ENCODE measurements at places on chromosomes 7 and 10.

- DNase-seq, result no peak
Observed at GRCh38 chr10:69064762-69065328, 23.1 kb upstream of the SRGN start.

- peak; percentile 57 for DNase-seq
Observed at GRCh38 chr10:31133792-31134310, 102.2 kb upstream of the ZNF438 start.

GRCh38 chr10:48439581-48440041 lies 133.1 kb downstream of the MAPK8 start:
- no peak for DNase-seq

GRCh38 chr7:144735505-144736276 lies 100.2 kb downstream of the TPK1 start:
- no peak for DNase-seq

DNA sequence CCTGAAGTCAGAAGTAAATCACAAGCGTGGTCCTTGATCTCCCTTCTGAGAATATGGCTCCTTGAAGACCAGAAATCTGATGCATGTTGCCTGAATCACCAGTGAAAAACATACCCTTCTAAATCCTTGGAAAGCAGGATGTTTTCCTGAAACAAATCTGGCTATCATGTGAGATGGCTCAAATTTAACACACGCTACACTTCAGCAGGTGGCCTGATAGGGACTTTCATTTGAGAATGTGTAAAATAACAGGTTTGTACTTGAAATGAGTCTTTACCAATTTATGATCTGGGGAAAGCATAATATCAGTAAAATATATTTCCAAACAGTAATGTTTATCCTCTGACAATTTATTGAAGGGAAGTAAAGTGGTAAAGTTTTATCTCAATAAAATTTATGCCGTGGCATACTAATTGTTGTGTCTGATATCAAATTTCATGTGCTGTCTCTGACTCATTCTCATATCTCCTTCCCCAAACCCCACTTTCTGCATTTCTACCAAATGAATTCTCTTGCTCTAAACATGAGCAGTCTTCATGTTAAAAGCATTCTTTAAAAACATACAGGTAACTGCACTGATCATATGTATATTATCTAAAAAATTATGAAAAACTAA lies 17.4 kb downstream of the CYP3A4 start:
- DNase-seq, result no peak

- no peak for DNase-seq
Observed at GRCh38 chr7:3649678-3650440, 348.8 kb downstream of the SDK1 start.

GRCh38 chr10:23742368-23742767 lies 303.5 kb downstream of the OTUD1 start:
- DNase-seq, result no peak

DNA sequence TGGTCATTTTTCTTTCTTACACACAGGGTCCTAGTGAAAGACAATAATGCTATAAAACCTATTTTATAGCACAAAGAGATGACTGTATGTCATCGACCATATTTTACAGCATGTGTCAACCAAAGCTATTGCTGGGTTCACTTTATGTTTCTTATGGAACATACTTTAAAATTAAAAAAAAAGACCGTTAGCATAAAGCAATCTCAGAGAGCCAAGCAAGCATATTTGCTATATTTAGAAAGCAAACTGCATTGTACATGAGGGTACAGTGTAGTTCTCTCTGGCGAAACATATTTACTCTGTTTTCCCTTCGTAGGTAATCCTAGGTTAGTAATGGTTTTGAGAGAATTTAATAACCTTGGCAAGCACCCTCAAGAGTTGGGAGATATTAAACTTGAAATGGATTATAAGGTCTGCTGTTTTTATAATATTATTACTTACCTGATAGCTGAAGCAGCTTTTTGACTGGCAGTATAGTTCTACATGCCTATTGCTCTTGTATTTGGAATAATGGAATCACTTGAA lies 244.2 kb upstream of the POM121L12 start:
- DNase-seq, result no peak

- DNase-seq, result peak; percentile 40
Observed at GRCh38 chr7:2241580-2242540, at the start of the genes MRM2 and NUDT1. Gene MRM2 (minus strand): TSS chr7:2242205. CDS start chr7:2242169, 36 bp downstream. Gene NUDT1 (plus strand): TSS chr7:2242226. CDS start chr7:2244575, 2,349 bp downstream.

DNA sequence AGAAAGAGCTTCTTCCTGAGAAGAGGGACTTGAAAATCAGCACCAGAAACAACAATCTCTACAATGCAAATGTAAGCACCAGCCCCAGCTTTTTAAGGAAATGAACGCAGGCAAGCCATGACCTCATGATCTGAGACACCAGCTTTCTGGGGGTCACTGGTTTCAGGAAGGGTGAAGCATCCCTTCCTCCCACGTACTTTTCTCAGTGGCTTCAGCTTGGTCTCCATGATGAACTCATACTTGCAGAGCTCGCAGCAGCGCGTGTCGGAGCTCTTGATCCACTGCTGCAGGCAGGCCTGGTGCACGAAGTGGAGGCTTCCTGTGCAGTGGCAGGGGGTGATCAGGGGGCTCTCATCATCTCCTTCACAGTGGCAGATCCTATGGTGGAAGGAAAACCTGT lies 87.0 kb downstream of the ALOX5 start:
- no peak for DNase-seq

DNA sequence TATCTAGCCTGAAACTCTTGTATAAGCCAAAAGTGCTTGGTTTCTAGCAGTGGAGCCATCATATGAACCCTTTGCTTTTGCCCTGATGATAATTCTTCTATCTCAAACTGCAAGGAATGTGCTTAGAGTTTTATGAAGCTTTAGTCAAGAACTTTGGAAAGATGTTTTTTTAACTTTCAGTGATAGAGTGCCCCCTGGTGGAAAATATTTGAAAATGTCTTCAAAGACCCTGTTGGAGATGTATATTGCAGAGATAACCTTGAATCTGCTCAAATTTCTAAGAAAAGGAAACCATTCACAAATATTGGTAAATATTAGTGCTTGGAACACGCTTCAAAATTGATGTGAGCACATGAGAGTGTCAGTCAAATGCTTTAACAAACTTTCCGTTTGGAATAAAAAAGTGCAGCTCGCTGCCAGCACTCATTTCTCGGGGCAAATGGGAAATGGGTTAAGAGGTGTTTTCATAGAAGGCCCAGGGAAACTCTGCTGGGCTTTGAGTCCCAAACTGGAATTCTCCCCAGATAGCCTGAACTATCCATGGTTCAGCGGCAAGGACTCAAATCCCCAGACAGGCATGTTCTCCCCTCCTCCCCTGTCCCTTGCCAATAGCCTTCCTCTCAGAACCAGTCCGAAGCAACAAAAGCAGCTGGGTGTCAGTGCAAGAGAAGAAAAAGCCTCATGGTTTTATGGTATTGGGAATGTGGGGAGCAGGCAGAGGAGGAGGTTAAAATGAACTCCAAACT lies 129.3 kb downstream of the MYOF start:
- DNase-seq, result no peak

- no peak for DNase-seq
Observed at GRCh38 chr10:33632432-33632831, 298.0 kb upstream of the NRP1 start.

GRCh38 chr10:58358947-58359346 lies 24.1 kb downstream of the UBE2D1 start:
- DNase-seq, result no peak

GRCh38 chr7:28328822-28329660 lies 83.3 kb upstream of the CREB5 start:
- no peak for DNase-seq

DNA sequence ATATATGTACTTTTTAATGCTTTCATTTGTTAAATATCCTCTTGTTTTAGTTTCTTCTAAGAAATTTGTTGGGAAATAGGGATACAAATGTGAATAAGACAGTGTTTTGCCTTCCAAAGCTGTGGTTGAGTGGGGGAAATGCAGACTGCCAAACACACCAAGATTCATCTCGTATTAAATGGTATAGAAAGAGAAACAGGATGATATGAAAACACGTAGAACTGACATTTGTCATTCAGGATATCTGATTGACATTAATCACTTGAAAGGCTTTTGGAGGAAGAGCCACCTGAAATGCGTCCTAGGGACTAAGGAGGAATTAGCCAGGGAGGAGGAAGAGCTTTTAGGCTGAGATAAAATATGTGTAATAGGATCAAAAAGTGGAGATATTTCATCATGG lies 287.4 kb upstream of the SEMA3C start:
- no peak for DNase-seq

GRCh38 chr10:117929327-117930067 lies 117.2 kb downstream of the RAB11FIP2 start:
- no peak for DNase-seq

- DNase-seq, result no peak
Observed at GRCh38 chr10:82377608-82378007, 502.6 kb downstream of the NRG3 start.

- no peak for DNase-seq
Observed at GRCh38 chr7:29848941-29849340, 42.6 kb downstream of the WIPF3 start.

GRCh38 chr7:48312151-48312550 lies 140.9 kb downstream of the ABCA13 start:
- DNase-seq, result no peak

DNA sequence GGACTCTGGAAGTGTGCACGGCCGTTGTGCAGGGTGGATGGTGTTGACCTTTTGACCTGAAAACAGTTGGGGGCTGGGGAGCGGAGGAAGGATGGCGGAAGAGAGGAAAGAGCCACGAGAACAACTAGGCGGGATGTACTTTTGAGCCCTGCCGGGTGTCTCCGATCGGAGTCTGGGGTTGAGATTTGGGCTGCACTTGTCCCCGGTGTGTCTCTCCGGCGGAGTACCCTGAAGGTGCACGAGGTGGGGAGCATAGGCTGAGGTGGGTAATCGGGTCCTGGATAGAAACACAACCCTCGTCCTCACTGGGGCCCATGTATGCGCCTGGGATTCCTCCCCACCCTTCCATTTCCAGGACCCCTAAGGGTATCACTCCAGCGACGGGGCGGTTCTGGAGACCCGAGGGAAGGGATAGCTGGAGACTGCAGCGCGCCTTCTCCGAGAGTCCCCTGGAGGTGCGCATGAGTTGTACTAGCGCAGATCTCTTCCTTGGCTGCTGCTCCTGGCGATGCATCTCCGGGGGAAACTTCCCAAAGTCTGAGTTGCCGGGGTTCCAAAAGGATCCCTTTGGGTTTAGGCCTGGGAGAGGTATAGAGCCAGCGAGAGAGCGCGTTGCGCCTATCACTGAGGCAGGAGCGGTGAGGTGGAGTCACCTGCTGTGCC lies 4.6 kb upstream of the HMX2 start:
- no peak for DNase-seq

DNA sequence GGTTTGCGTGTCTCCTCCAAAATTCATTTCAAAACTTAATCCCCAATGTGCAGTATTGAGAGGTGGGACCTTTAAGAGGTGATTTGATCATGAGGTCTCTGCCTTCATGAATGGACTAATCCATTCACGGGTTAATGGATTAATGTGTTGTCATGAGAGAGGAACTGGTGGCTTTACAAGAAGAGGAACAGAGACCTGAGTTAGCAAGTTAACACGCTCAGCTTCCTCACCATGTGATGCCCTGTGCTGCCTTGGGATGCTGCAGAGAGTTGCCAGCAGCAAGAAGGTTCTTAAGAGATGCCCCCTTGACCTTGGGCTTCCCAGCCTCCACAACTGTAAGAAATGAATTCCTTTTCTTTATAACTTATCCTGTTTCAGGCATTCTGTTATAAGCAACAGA lies 3.7 kb upstream of the TCTN3 start:
- DNase-seq, result no peak

DNA sequence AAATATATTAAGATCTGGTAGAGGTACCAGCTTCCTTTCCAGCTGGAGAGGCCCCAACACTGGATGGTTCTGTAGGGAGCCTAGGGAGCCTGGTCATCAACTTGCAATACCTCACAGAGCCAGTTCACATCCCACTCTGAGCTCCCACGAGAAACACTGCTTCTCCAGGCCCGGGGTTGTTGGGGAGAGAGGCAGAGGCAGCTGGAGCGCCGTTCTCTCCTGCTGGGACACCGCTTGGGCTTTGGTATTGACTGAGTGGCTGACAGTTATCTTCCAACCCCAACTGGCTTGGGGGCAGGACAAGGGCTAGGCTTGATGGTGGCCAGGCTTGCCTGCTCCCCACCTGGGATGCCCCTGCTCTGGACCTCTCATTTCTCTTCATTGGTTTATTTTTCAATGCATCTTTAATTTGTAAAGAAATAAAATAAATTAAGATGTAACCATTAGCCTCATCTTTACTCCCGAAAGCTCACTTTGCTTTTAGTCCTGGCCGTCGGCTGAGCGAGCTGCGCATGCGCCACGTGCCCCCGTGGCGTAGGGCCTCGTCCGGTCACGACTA lies 10.0 kb upstream of the CHCHD1 start:
- DNase-seq, result peak; percentile 70

GRCh38 chr10:50740293-50740648 lies 535 bp downstream of the ASAH2B start:
- DNase-seq, result no peak

- DNase-seq, result no peak
Observed at GRCh38 chr7:17855202-17855601, 85.1 kb downstream of the SNX13 start.

DNA sequence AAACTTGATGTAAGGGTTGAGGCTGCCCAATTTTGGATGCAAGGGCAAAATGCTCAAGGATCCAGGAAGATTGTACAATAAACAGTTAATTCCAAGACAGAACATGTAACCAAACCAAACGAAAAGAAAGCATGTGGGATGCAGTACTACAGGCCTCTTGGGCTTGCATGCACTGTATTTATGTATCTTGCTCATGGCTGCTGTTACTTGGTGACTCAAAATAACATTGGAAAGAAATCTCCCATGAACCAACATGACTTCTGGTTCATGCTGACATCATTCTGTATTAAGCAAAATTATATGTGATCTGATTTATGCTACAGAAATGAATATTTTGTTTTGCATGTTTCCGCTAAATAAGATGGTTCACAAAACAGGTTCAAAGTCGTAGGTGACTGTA lies 65.9 kb upstream of the FZD1 start:
- no peak for DNase-seq

DNA sequence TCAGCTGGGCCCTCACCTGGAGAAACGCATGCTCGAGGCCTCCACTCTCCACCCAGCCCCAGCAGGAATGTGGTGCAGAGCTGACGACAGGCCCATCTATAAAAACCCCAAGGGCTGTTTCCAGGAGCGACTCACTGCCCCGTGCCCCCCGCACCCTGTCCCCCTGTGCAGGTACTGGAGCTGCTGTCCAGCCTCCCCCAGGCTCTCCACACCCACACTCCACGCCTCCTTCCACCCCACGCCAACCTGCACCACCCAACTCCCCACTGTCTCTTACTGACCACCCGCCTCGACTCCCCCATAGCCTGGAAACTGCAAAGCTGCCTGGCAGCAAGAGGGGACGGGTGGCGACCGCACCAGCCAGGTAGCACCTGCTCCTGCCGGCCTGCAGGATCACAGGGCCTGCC lies 43.3 kb downstream of the DIP2C start:
- DNase-seq, result no peak

DNA sequence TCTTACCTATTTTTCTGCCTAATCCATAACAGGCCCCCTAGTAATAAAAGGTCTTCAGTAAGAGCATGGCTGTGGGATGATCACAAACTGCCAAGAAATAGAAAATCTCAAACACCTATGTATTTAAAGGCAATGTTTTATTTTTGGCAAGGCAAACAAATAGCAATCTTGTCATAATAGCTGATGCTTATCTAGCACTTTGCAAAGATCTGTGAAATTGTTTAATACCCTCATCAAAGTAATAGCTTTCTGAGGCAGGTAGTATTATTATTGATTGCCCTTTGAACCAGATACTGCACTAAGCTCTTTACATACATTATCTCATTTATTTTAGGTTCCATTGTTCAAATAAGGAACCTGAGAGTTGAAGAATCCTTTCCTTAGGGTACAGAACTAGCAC lies 1.6 kb upstream of the CADPS2 start:
- no peak for DNase-seq

All from stimulated activated CD8-positive, alpha-beta memory T cell treated with anti-CD3 and anti-CD28 coated beads, Interleukin-4, amount 100 ng/mL, for 1 hour (primary cell).